ENCODE measurements at places on chromosomes 12 and 14.

- DNase-seq, result no peak
Measured at GRCh38 chr12:111424189-111424792, 18.6 kb downstream of the SH2B3 start.

DNA sequence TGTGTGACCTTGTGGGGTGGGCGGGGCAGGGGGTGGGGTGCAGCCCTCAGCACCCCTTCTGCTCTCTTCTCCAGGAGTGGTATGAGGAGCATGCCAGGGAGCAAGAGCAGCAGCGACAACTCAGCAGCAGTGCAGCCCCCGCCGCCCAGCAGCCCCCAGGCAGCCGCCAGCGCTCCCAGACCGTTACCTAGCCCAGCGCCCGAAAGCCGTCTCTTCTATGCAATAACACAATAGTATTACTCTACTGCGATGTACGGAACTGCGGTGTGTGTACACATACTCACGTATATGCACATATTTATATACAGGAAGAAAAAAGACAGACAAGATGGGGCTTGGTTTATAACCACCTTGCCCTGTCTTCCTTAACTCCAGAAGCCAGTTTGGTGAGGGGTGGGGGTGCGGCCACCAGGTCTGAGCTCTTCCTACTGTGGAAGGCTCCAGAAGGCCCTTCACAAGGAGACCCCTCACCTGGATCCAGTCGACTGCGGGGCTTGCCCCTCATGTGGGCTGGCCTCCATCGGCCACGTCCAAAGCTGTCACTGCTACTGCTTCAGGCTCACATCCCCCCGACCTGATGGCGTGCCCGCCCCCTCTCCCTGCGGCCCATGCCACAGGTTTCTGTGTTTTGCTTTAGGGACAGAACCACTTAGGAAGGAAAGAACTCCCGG is 38.9 kb downstream of the SLC8B1 start:
- DNase-seq, result no peak

DNA sequence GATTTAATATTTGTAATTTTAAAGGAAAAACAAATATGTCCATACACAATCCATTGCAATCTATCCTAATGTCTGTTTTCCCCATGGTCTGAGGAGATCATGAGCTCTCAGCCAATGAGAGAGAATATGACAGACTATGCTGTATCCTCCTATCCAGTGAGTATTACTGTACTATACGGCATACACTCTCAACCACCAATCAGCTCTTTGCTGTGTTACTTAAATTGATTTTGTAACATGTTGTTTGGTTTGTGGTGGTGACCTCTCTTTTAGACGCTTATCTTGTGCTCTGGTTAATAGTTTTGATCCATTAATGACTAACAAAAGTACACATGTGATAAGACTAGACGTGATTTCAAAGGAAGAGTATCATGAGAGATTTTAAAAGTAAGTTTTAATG is 231.5 kb upstream of the FOXN3 start:
- no peak for DNase-seq

DNA sequence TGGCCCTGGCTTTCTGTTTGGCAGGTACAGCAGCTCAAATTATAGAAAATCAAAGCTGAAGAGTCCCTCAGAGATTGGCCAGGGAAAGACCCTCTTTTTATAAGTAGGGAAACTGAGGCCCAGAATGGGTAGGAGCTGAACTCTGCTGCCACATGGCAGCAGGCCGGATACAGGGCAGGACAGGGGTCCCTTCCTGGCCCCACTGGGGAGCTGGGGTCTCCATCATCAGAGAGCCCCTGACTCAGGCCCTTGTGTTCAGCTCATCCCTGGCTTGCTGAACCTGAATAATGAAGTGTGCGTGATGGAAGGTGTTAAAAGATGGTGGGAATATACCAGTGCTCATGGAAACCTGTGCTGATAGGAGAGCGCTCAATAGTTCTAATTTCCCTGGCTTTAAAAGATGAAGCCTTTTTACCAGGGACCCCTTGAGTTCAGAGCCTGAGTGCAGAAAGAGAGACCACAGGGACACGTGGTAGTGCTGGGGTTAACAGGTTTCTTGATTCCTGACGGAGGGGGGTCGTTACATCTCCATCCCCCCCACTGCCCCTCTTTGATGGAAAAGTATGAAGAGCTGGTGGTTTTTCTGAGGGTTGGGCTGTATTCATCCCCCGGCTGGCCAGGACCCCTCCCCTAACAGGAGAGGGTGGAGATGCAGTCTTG is 4.4 kb downstream of the DLK1 start:
- DNase-seq, result no peak

DNA sequence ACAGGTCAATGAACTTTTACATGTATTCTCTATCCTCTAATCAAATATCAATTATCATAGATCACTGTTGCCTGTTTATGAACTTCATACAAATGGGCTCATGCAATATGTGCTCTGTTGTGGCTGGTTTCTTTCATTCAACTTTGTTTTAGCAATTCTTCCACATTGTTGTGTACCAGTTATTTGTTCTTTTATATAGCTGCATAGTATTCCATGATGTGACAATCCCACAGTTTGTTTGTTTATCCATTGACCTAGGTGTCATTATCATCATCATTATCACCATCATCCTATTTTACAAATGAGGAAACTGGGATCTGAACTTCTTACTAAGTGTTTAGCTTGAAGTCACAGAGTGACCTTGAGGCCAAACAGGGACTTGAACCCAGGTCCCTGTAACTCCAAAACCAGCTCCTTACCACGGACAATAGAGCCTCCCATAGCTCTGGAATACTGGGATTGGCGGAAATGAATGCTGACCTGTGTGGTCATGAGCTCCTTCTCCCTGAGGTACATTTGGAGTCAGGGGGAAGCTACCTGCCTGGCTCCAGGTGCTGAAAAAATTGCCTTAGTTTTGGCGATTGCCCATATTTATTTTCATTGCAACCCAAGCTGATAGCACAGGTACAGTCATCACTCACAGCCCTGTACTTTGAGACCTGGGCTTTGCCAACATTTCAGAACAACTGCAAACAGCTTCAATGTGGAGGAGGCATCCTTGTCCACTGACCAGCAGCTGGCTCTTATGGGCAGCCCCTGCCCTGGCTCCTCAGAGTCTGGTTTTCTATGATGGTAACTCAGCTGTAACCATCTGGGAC is 9.2 kb downstream of the ZFP36L1 start:
- no peak for DNase-seq

- DNase-seq, result no peak
Measured at GRCh38 chr12:115426732-115427131, 742.8 kb upstream of the TBX3 start.

- DNase-seq, result no peak
Measured at GRCh38 chr14:68566075-68566474, 226.8 kb downstream of the ZFP36L1 start.

DNA sequence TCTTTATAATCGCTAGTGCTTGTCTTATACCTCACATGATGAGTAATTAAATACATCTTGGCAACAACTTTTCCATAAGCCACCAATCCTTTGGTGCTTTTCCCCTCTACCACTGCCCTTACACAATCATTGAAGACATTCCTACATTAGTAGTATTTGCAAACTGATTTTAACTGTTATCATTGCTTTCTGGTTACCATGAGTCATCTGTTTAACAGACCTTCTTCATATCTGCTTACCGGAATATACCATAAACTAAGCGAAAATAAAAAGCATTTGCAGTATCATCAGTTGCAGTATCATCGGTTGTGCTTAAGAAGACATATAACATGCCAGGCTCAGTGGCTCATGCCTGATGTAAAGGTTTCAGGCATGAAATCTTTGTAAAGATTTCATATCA is 54.8 kb upstream of the PLEKHA5 start:
- no peak for DNase-seq

- DNase-seq, result no peak
Measured at GRCh38 chr12:54261815-54262402, 18.0 kb downstream of the CBX5 start.

DNA sequence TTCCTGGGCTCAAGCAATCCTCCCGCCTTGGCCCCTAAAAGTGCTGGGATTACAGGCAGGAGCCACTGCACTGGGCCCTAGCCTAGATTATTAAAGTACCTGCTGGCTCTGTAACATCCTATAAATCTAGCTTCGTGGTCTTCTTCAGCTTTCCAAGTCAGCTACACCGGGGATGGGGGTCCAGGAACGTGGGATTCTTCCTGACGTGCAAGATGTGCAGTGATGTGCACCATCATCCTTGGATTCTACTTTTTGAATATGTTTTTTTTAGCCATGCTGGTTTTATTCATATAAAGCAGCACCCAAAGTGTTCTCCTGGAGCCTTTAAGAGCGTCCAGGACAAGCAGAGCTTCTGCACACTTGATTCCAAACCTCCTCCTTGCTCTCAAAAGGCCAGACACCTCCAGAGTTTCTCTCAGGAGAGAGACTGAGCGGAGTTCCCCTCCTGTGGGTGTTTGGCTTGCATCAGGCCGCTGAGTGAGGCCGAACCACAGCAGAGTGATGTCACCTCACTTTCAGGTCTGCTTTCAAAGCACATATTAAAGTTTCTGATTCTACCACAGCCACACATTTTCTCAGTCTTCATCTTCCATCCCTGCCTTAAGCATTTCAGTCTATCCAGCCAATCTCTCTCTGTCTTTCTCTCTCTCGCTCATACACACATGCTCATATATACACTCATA is 33.4 kb downstream of the VCPKMT start:
- DNase-seq, result no peak

DNA sequence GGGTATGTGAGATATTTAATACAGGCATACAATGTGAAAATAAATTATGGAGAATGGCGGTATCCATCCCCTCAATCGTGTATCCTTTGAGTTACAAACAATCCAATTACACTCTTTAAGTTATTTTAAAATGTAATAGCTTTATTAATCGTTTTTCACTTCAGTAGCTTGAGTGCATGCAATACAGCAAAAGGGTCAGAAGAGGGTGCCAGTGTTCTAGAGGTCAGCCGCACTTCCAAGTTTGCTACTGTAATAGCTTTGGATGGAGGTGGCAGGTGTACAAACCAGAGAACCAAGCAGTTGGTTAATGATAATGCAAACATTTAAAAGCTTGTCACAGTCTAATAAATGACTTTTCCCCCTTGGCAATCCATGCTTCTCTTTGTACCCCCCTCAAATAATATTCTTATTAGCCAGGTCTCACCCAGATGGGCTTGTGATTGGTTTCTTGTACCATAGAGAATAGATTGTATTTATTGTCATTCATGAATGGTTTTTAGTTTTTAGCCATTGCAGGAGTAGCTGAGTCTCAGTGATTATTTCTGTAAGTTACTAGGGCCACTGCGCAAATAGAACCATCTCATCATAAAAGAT is 127.0 kb downstream of the ERC1 start:
- peak; percentile 69 for DNase-seq

DNA sequence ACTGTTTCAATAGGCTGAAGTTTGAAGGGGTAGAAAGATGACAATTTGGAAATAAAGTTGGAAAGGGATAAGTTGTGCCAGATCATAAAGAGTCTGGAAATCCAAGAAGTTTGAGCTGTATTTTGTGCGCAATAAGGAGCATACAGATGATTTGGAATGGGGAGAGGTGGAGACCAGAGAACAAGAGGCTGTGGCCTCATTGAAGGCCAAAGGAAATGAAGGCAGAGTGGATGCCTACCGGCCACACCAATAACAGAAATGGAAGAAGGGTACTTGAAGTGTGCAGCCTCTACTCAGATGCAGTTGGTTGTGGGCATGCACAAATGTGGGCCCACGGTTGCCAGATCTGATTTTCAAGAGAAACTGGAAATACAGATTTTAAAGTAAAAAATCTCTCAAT is 2.4 kb downstream of the IFT81 start:
- no peak for DNase-seq

DNA sequence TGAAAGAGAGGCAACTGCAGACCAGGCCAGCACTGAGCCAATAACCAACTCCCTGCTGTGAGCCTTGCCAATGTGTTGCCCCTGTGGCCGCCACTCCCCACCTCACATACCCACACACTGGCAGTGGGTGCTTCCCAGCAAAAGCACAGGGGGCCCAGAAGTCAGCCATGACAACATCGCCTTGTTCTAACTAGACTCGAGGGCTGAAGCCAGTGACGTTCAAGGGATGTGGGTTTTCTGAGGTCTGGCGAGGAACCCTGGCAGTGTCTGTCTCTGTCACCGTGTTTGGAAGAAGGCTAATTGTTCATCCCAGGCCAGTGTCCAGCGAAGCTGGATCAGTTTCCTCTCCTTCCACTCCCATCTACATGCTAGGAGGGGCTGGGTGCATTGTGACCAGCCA is 311.8 kb upstream of the AMIGO2 start:
- DNase-seq, result no peak

GRCh38 chr14:57847096-57847495 is 18.8 kb downstream of the SLC35F4 start:
- no peak for DNase-seq

- no peak for DNase-seq
Measured at GRCh38 chr14:31269634-31270195, 62.1 kb upstream of the HECTD1 start.

DNA sequence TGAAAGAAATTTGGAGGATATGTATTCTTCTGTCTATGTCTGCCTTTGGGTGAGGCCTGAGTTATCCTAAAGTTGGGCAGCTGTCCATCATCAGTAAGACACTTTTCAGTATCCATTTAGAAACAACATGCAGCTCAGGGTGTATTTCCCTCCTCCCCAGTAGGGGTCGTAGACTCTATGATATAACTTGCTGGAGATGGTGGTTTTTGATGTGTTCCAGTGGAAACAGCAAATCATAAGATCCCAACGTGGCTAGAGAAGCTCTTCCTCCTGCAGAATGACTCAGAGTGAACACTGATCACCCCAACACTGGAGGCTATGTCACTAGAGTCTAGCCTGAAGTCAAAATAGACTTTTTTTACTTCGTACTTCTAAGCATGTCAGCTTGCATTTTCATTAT is 331.6 kb upstream of the STXBP6 start:
- DNase-seq, result no peak
